ENCODE measurements at places on chromosomes 6 and 20.

GRCh38 chr6:45815466-45816125, 200.1 kb downstream of the CLIC5 start:
- DNase-seq = no peak

DNA sequence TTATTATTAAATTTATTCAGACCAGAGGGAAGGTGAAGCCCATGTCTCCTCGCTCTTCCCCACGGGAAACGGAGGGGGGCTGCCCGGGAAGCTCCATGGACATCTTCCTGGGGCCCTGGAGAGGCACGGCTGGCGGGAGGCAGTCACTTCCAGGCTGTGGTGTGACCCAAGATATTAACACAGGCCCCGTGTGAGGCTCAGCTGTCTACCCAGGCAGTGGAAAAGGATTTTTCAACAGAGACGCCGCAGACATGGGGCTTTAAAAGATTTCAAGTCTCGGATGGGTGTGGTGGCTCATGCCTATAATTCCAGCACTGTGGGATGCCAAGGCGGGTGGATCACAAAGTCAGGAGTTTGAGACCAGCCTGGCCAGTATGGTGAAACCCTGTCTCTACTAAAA, 117.9 kb downstream of the ERMARD start:
- DNase-seq = no peak

- DNase-seq = no peak
These were observed 603.4 kb downstream of the MMUT start for GRCh38 chr6:48859562-48860123.

- no peak for DNase-seq
These were observed 54.9 kb upstream of the MPC1 start for GRCh38 chr6:166437661-166438060.

GRCh38 chr6:157293780-157294179, 29.5 kb downstream of the TMEM242 start:
- no peak for DNase-seq

DNA sequence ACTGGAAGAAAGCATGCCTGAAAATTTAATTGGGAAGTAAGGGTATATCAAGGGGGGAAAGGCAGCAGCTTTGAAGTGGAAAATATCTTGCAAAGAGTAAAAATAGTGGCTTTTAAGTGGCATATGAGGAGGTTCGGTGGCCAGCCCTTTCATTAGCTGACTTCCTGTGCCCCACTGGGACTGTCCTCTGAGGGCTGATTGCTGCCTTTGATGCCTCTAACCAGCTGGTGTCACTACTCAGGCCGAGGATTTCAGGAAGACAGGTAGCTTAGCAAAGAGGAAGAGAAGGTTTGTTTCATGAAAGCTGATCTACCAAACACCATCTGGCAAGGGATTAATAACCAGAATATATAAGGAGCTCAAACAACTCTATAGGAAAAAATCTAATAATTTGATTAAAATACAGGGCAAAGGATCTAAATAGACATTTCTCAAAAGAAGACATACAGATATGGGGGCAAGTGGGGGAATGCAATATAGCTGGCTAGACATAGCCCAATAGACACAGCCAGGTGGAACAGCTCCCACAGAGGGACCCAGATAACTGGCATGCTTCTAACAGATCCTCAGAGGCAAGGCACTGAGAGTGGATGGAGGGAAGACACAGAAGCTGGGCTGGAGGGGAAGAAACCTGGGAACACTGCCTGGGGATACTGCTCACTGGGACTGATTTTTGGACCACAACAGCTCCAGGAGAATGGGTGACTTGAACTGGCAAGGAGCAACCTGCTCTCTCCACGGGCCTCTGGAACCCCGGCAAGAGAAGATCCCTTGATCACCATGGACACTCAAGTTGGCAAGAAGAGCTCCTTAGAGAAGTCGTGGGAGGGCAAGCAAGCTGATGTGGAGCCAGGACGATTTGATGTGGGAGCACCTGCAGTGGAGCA, 33.2 kb downstream of the CCN2 start:
- no peak for DNase-seq

DNA sequence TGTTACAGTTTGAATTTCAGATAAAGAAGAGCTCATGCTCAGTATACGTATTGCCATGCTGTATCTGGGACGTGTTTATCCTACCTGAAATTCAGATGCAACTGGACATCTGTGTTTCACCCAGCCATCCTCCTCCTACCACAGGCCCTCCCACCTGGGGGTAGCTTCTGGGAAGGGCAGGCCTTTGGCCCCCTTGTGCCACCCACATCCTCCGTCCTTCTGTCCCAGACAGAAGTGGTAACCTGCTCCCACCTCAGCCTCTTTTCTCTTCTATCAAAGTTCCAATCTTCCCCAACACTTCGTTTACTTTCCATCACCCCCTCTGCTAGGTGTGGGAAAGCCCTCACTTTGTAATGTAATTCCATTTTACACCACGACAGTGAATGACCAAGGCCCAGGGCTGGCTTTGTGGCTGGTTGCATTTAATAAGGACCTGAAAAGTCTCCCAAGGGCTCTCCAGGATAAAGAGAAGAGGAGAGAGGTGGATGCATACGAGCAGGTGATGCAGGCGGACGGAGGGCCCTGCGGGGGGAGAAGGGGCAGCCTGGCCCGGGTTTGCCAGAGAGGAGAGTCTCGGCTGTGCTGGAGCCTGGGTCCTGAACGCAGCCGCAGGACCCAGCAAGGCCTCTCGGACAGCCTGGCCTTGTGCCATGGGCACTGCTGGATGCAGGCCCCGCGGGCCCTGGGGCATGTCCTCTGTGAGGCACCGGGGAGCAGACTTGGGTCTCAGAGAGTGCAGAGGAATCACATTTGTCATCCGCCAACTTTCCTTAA, 98.4 kb downstream of the PSMB1 start:
- no peak for DNase-seq
